Osteocyte (in vitro differentiated cells): ENCODE measurements at places on chromosomes 2 and 18. TPM values are rescaled to one million over a fixed set of nuclear protein-coding genes. Genes with fewer than 3 reads are reported as not detected.

PTPRN gene
- total RNA-seq, result 0.24 TPM in 1 of 2 replicates, not detected in the other

GRCh38 chr2:131146231-131146630, 41.1 kb downstream of the PLEKHB2 start:
- no peaks in the 10 kb centered on the region for H3K4me1 ChIP-seq
- H3K36me3 ChIP-seq, result peaks cover 31% of the 10 kb centered on the region
- H3K27me3 ChIP-seq, result no peaks in the 10 kb centered on the region
- no peak overlapping the region for H3K4me3 ChIP-seq

- peak; percentile 40 for DNase-seq
- H3K27ac ChIP-seq, result no peak overlapping the region
- peaks cover 15% of the 10 kb centered on the region for H3K27me3 ChIP-seq
- H3K4me1 ChIP-seq, result peaks cover 26% of the 10 kb centered on the region
These were observed 91.0 kb downstream of the TMEM17 start for GRCh38 chr2:62415019-62415431.

GRCh38 chr18:74430806-74431571, 26.1 kb downstream of the DIPK1C start:
- no peak for DNase-seq
- no peak overlapping the region for H3K27ac ChIP-seq
- H3K4me1 ChIP-seq, result no peaks in the 10 kb centered on the region
- H3K36me3 ChIP-seq, result no peaks in the 10 kb centered on the region
- H3K4me3 ChIP-seq, result no peak overlapping the region

GRCh38 chr18:37963837-37964236, 398.2 kb upstream of the CELF4 start:
- H3K36me3 ChIP-seq, result no peaks in the 10 kb centered on the region
- H3K27ac ChIP-seq, result no peak overlapping the region
- no peaks in the 10 kb centered on the region for H3K27me3 ChIP-seq
- H3K4me1 ChIP-seq, result no peaks in the 10 kb centered on the region
- no peak overlapping the region for H3K4me3 ChIP-seq

HOXD10 gene
- not detected in 2 replicates for total RNA-seq

DSG1 gene
- not detected in 2 replicates for total RNA-seq

DNA sequence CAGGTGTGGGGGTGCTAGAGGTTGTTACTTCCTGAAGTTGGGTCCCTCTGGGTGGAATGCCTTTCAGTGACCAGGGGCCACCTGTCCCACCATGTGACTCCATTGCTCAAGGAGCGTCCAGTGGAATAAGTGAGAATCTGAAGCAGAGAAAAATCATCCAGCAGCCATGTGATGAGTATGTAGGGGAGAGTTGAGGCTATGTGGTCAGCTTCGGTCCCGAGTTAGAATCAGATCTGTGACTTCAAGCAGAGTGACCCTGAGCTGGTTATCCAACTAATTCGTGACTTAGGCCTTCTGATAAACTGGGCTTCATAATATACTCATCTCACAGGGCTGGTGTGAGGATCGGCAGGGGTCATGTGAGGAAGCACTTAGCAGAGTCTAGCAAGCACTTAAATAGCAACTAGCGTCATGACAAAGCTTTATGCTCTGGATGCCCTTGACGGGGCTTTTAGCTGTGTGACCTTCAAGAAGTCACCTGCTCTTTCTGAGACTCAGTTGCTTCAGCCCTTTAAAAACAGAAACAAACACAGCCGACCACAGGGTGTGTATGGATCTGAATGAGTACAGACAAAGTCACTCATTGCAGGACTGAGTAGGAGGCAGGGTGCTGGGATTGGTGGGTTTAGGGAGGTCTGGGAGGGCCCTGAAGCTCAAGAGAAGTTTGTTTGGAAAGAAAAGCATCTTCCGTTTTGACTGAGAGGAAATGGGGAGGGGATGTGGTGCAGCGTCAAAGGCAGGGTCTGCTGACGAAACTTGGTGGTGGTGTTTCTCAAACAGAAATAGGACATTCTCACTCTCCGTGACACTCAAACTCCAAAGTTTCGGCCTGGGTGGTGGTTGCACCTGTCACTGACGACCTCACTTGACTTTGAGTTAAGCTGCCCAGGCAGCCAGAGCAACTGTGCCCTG, 264.0 kb upstream of the CXCR4 start:
- no peak overlapping the region for H3K4me3 ChIP-seq
- H3K27ac ChIP-seq, result no peak overlapping the region
- no peaks in the 10 kb centered on the region for H3K27me3 ChIP-seq
- H3K36me3 ChIP-seq, result no peaks in the 10 kb centered on the region
- H3K4me1 ChIP-seq, result no peaks in the 10 kb centered on the region
- no peak for DNase-seq

CEP192 gene
- total RNA-seq, result 20.4 and 22.9 TPM in 2 replicates

DNA sequence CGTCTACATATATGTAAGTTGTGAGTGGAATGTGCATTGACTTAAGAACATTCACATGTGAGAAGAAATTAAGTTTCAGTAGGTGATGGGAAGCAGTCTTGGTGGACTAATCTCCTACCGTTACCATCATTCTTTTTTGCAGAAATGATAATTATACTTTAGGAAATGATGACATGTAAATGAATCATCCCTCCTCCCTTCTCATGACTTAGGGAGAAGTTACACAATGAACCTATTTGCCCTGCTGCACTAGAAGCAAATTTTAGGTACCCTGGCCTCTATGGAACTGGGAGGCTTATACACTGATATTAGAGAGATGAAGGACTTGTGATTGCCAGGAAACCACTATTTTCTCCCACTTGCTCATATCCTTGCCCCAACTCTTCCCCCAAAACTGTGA, 214.2 kb downstream of the CALCRL start:
- no peak for DNase-seq
- H3K4me1 ChIP-seq, result no peaks in the 10 kb centered on the region
- no peaks in the 10 kb centered on the region for H3K36me3 ChIP-seq
- H3K4me3 ChIP-seq, result no peak overlapping the region

RFTN2 gene
- total RNA-seq, result 29.4 and 30.6 TPM in 2 replicates

DNA sequence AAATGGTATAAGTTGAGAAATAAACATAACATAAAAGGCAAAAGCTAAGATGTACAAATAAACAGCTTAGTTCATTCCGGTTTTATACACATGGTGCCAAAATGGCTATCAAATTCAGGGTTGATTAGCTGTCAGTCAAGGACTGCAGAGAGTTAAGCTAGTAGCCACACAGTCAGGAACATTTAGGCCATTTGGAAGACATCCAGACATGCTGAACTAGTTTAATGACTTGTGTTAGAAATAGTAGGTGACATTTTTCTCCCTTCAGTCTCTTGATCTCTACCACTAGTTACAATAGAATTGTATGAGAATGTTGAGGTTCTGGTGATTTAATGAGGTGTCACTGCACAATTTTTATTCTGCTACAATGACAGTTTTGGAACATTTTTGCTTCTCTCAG, 394.4 kb upstream of the SPHKAP start:
- no peak overlapping the region for H3K4me3 ChIP-seq
- no peaks in the 10 kb centered on the region for H3K4me1 ChIP-seq
- no peak overlapping the region for H3K27ac ChIP-seq

- DNase-seq, result no peak
- H3K4me1 ChIP-seq, result peaks cover 32% of the 10 kb centered on the region
- peak overlapping the region; percentile 68 for H3K27ac ChIP-seq
- H3K36me3 ChIP-seq, result peaks cover 4% of the 10 kb centered on the region
- no peaks in the 10 kb centered on the region for H3K27me3 ChIP-seq
These were observed 28.5 kb upstream of the HS6ST1 start for GRCh38 chr2:128347171-128347558.

DNA sequence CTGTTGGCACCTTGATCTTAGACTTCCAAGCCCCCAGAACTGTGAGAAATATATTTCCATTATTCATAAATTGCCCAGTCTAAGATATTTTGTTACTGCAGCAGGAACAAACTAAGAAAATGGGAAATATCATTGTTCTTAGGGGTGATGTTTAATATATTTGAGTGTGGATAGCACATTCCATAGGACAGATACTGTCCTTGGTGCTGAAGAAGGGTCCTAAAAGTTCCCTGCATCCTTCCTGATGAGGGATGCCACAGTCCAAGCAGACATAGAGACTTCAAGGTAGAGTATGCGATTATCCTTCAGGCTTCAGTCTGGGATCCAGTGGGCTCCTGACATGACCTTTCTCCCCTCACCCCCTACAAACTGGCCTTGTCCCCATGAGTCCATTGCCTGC, 689.0 kb downstream of the TDRD15 start:
- no peak for DNase-seq
- no peaks in the 10 kb centered on the region for H3K4me1 ChIP-seq
- no peak overlapping the region for H3K27ac ChIP-seq
- H3K36me3 ChIP-seq, result no peaks in the 10 kb centered on the region

CHRNA1 gene
- 0.24 and 0.57 TPM in 2 replicates for total RNA-seq

CNDP1 gene
- total RNA-seq, result not detected in 2 replicates

LRRC30 gene
- not detected in 2 replicates for total RNA-seq

DNA sequence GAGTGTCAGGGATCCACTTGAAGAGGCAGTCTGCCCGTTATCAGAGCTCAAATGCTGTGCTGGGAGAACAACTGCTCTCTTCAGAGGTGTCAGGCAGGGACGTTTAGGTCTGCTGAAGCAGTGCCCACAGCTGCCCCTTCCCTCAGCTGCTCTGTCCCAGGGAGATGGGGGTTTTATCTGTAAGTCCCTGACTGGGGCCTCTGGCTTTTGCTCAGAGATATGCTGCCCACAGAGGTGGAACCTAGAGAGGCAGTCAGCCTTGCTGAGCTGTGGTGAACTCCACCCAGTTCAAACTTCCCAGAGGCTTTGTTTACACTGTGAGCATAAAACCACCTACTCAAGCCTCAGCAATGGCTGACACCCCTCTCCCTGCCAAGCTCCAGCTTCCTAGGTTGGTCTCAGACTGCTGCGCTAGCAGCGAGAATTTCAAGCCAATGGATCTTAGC, 38.1 kb downstream of the PLEK start:
- H3K27me3 ChIP-seq, result peaks cover 55% of the 10 kb centered on the region
- H3K36me3 ChIP-seq, result no peaks in the 10 kb centered on the region
- H3K4me3 ChIP-seq, result no peak overlapping the region
- H3K4me1 ChIP-seq, result no peaks in the 10 kb centered on the region

GRCh38 chr2:142694282-142694681, 183.2 kb upstream of the KYNU start:
- H3K36me3 ChIP-seq, result no peaks in the 10 kb centered on the region
- no peak overlapping the region for H3K27ac ChIP-seq
- no peak for DNase-seq
- no peak overlapping the region for H3K4me3 ChIP-seq
- H3K27me3 ChIP-seq, result no peaks in the 10 kb centered on the region

MOCOS gene
- total RNA-seq, result 5.2 and 5.5 TPM in 2 replicates

DNA sequence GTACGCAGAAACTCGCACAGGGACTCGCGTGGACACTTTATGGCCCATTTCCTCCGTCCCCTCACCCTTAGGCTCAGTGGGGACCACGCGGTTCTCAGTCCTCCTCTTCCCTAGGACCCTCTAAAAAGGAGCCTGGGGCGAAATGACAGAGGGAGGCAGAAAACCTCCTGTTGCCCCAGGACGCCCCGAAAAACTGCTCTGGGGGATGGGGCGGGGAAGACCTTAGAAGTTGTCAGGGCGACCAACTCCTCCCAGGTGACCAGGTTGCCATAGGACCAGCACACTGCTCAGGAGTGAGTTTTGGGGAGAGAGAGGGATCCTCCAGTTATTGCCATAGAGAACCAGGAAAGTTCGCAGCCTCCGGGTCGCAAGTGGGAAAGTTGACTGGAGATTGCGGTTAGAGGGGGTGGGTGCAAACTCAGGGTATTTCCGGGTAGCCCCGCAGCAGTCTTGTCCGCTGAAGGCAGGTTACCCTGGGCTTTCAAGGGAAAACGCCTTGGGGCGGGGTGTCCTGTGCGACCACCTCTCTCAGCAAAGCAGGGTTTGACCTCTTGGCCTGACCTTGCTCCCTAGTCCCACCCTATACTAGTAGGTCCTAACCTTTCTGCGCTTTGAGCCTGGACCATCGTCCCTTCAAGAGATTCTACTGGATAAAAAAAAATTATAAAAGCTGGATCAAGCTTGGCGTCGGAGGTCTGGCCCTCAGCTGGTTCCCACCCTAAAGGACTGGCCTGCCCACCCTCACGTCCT, 7.8 kb upstream of the PAX3 start:
- H3K4me3 ChIP-seq, result peak overlapping the region; percentile 82
- no peak for DNase-seq
- no peaks in the 10 kb centered on the region for H3K36me3 ChIP-seq
- H3K4me1 ChIP-seq, result peaks cover 30% of the 10 kb centered on the region

GRCh38 chr2:194332799-194333490, 1324.1 kb upstream of the SLC39A10 start:
- DNase-seq, result no peak
- peaks cover 2% of the 10 kb centered on the region for H3K4me1 ChIP-seq
- H3K27ac ChIP-seq, result no peak overlapping the region

DNA sequence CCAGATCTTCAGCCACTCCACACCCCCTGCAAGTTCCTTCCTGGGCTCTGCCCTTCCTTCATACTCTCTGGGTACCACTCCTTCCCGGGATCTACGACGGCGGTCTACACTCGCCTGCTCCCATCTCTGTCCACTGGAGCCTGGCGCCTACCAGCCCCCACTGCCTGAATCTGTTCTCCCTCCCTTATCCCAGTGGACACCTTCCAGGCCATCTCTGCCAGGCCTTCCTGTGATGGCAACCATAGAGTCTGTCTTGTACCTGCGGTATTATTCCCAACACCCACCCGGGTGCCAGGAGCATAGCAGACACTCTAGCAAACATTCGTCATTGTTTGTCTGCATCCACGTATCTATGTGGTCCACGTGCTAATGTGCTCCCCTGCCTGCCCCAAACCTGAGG, 140.9 kb downstream of the ZFP36L2 start:
- no peak overlapping the region for H3K4me3 ChIP-seq
- DNase-seq, result no peak
- peaks cover 80% of the 10 kb centered on the region for H3K4me1 ChIP-seq
- no peaks in the 10 kb centered on the region for H3K27me3 ChIP-seq
- peak overlapping the region; percentile 99 for H3K27ac ChIP-seq

PKDCC gene
- 37.1 and 42.2 TPM in 2 replicates for total RNA-seq

GRCh38 chr18:31876707-31877106, 66.2 kb downstream of the TRAPPC8 start:
- H3K36me3 ChIP-seq, result peaks cover 70% of the 10 kb centered on the region
- no peak overlapping the region for H3K4me3 ChIP-seq
- H3K4me1 ChIP-seq, result no peaks in the 10 kb centered on the region

RRM2 gene
- 28.3 and 33.6 TPM in 2 replicates for total RNA-seq

BCL11A gene
- total RNA-seq, result 9.7 and 10.7 TPM in 2 replicates

LCLAT1 gene
- total RNA-seq, result 13.6 and 18.2 TPM in 2 replicates

- H3K27ac ChIP-seq, result no peak overlapping the region
- no peaks in the 10 kb centered on the region for H3K36me3 ChIP-seq
- peaks cover 3% of the 10 kb centered on the region for H3K4me1 ChIP-seq
- H3K4me3 ChIP-seq, result no peak overlapping the region
- H3K27me3 ChIP-seq, result no peaks in the 10 kb centered on the region
These were observed 53.2 kb upstream of the GPR17 start for GRCh38 chr2:127592761-127593227.

FER1L5 gene
- total RNA-seq, result 0.13 TPM in 1 of 2 replicates, not detected in the other

YWHAQ gene
- 296 and 307 TPM in 2 replicates for total RNA-seq
